ENCODE measurements at places on chromosomes 12 and 14.

GRCh38 chr12:79183926-79184325, 319.4 kb downstream of the SYT1 start:
- no peak for DNase-seq

GRCh38 chr14:61438497-61438859, 117.1 kb downstream of the PRKCH start:
- DNase-seq: no peak

DNA sequence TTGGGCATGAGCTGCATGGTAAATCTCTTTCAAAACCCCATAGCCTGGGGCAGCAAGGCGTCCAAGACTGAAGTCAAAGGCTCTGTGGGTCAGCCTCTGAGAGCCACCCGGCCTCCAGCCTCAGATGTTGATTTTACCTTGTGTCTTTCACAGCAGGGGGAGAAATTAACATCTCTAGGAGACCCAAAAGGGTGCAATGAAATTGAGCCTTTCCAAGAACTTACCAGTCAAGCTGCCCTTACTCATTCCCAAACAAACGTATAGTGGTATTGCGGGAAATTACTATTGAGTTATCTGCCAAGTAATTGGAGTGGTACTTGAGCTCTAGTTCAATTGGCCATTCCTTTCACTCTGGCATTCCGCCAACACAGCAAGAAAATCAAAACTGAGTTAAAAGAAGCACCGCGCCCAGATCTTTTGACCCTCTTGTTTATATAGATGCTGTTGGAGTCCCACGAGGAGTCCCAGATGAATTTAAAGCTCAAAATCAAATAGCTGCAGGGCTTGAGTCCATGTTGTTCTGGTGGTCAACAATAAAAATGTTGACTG, 380.7 kb upstream of the SYT1 start:
- no peak for DNase-seq

DNA sequence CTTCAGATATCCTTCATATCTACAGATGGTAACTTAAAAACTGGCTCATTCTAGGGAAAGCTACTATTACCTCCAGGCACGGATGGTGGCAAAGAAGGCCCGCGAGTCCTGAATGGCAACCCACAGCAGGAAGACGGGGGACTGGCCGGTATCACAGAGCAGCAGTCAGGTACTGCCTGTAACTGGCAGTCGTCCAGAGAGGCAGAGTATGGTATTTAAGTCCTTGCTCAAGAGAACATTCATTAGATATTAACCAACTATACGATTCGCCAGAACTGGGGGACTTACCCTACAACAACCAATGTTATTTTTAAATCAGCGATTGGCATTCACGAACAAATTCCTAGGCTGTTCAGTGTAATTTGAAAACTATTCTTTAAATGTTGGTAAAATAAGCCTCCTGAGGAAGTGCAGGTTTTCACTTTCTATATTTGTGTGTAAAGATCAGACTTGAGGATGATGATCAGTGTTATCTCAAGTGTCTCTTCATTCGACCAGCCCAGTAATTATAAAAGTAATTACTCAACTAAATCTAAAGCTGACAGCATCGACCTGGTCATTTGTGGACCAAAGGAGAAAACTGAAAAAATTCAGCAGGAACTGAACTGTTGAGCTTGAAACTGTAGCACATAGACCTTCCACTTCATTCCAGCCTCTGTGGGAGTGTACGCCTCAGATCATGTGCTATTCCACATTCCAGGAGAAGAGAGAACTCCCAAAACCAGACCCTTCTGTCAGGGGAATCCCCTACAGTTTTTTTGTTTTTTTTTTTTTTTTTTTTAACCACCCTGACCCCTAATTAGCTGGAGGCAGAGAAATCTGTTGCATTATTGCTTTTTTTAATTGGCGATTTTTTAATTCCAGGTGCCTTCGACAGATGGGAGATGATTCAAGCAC, 75.6 kb downstream of the ESR2 start:
- peak; percentile 28 for DNase-seq

- DNase-seq: no peak
These were observed 23.2 kb upstream of the KIF26A start for GRCh38 chr14:104115131-104115600.

DNA sequence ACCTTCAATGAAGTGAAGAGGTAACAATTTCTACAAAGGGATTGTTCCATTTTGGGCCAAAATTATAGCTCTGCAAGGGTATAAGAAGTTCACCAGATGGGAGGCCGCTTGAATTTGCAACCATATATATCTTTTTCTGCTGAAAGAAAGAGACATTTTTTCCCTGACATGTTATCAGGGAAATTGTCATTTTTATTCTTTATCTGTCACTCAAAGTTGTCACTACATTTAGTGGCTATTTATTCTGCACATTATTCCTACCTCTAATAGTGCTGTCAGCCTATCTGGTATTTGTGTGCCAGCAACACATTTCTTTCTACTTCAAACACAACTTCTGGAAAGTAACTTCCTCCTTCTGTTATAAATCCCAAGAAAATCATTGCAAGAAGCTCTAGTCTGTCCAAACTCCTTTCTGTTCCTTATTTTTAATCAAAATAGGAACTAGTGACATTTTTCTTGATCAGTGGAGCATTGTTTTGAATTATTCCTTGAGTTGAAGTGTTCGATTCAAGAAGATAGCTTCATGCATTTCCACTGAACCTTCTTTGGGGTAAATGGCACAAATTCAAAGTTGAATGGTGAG, 137.9 kb upstream of the ATP2B1 start:
- no peak for DNase-seq

DNA sequence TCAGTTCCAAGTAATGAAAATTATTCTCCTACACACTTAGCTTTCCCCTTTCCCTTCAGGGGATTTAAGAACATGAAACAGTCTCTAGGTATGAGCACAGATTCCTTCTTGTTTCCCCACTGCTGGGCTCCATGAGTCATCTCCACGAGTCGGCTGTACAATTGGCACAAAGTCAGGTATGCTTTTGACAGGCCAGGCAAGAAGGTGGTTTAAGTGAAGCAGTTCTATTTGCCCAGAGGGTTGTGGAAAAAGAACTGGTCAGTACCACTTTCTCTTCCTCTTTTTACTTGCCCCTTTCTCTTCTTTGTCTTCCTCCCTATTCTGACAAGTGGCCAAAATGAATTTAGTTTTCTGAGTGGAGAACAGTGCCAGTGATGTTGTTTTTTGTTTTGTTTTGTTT, 16.3 kb downstream of the DYNC1H1 start:
- no peak for DNase-seq
